ENCODE measurements at places on chromosomes 4 and X.

- DNase-seq = no peak
Measured at GRCh38 chr4:184369871-184370270, 104.5 kb downstream of the IRF2 start.

DNA sequence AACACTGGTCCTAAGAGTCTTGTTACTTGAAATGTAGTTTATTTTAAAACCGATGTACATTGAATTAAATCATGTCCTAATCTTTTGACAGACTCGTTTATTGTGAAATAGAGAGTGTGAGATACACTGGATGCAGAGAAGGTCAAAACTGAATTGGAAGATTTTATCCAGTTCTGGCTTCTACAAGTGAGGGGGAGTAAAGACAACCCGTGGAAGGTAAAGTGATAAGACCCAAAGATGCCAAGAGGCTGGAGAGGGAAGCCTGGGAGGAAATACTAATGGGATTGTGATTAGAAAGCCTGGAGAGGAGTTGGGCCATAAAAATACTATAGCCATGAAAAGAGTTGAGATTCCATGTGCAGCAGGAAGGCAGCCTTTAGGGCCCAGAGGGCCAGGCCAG is 424.5 kb upstream of the NR3C2 start:
- no peak for DNase-seq

GRCh38 chr4:108586778-108587177 is 33.6 kb upstream of the RPL34 start:
- no peak for DNase-seq

DNA sequence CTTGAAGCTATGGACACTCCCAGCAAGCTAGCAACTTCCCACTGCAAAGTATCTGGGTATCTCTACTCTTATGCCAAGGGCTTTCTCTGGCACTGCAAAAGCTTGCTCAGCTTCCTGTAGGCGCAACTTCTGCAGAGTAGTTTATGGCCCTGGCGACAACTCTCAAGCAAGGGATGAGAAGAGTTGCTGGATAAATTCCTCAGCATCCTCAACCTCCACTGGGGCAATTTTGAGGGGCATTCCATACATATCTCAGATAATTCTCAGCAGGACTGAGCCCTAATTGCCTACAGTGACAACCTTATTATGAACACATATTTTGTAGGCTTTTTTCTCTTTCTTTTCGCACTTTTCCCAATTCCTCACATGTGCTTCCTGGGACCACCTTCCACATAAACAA is 31.2 kb upstream of the TAB3 start:
- DNase-seq = no peak

GRCh38 chr4:99853999-99854398 is 37.4 kb downstream of the DAPP1 start:
- no peak for DNase-seq

GRCh38 chrX:31423609-31424189 is 351.9 kb upstream of the FTHL17 start:
- DNase-seq = peak; percentile 80

DNA sequence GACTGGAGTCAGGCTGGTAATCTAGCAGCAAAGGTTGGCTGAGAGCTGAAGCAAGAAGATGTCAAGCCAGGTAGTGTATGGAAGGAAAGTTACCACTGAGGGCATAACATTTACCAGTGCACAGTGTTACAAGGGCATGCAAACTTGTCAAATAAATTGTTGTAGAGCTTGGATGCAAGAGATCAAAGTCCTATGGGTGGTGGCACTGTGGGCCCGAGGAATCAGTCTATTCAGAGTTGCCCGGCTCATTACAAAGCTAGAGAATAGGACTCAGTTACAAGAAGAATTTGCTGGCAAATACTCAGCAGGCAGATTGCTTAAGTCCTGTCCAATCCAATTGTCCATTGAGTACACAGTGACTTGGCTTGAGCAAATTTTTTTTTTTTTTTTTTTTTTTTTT is 2043.8 kb downstream of the ARAP2 start:
- no peak for DNase-seq

DNA sequence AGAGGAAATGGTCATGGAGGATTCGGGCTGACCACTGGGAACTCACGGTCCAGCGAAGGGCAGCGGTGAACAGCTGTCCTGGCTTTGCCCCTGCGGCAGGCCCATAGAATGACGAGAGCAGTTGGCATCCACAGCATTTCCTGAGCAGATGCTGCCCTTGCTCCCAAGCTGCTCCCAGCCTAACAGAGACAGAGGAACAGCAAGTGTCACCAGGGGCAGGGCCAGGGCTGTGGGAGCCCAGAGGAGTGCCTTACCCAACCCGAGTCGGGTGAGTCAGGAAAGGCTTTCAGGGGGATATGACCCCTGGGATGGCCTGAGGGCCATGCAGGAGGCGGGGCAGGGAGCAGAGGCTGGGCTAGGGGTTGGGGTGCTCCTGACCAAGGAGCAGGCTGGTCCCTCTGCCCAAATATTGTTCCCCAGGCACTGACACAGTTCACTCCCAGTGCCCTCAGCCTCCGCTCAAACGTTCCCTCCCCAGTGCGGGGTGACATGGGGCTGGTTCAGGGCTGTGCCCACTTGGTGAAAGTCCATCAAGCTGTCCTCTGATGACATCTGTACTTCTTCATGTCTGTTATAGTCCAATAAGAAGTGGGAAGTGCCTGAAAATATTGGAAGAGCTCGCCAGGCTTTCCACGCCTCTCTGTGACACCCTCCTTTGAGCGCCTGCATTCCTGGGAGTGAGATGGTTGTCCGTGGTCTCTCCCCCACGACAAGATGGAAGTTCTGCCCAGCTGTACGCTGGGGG is 64.7 kb upstream of the GPR78 start:
- DNase-seq = peak; percentile 23

DNA sequence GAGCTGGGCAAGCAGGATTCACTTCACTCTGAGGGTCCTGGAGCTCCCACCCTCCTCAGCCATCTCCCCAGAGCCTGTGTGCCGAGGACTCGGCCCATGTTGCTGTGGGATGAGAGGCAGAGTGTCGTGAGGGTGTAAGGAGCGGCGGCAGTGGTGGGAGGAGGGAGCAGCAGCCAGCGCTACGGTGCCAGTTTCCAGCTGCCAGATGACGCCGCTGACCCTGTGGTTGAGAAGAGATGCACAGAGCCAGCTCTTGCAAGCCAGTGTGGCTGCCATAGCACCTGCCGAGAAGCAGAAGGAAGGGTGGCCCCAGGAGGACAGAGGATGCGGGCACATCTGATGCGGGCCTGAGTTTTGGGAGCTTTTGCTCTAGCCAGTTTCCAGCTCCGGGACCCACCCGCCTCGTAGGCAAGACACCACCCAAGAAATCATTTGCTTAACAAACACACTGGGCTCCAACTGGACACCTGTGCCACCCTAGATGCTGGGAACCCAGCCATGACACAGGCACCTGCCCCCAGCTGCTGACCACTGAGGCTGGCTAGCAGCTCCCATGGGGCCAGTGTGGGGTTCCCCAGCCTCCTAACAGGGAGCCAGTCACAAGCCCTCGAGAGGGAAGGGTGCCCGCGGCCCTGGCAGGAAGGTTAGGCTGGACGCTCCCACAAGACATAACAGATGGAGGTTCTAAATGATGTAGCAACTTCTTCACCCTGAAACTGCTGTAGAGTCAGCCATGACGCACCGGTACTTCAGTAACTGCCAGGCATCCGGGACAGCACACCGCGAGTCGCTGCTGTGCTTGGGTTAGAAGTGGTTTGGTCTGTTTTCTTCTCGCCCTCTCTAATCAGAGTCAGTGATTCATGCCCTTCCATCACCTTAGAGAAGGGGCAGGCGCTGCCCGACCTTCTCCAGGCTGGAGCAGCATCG is 8.9 kb downstream of the MSANTD1 start:
- DNase-seq = peak; percentile 23

DNA sequence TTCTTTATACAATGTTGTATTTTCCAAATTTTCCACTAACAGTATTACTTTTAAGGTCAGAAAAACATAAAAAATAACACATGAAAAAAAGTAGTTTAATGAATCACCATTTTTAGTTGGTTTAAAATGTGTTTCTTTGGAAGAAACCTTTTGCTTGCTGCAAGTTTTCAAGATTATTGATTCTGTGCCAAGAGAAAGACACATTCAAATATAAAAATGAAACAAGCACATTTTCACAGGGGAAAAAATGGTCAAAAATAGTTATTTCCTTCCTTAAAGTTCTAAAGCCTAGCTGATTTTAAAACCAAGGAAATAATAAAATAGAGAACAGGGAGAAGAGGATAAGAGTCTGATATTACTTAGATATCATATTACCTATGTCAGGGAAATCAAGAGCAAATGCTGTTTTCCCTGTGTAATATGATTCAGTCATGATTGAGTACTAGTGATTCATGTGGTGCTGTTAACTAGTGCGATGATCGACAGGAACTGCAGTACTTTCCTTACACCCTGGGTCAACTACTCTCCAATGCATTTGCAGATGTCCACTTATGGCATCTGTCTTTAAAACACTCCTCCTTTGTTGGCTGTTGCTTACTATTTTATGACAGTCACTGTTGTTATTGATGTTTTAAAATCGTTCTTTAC is 103.8 kb downstream of the CAMK2D start:
- peak; percentile 55 for DNase-seq

GRCh38 chr4:173195109-173195508 is 26.5 kb downstream of the GALNT7 start:
- DNase-seq = no peak

GRCh38 chr4:8240211-8241041 is 29.1 kb upstream of the HTRA3 start:
- DNase-seq = no peak
